Transverse colon (tissue), 4 donors: ENCODE measurements at places on chromosomes 11 and 22. TPM values are rescaled to one million over a fixed set of nuclear protein-coding genes. Genes with fewer than 3 reads are reported as not detected.
A peak's percentile ranks its signal among the peaks of the same experiment; 100 is the strongest.

The CEP126 gene
- total RNA-seq, result 5.1 TPM

The OR51I1 gene
- not detected for total RNA-seq

The SCUBE2 gene
- 14.3 TPM for total RNA-seq

The HOATZ gene
- total RNA-seq, result not detected

The GAL gene
- total RNA-seq, result not detected

DNA sequence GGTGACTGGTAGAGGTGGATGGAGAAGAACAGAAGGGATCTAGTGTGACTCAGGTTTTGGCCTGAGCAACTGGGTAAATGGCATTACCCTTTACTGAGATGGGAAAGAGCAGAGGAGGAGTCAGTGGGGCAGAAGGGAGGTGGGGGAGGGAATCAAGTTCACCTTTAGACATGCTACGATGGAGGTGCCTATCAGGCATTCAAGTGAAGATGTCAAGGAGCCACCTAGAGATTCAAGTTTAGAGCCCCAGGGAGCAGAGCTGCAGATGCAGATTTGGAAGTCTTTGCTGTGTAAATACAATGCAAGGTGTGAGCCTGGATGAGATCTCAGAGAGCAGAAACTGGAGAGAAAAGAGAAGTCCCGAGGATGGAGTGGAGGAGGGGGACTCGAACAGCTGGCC is 979 bp upstream of the MOGAT2 start:
- H3K27ac ChIP-seq, result peak overlapping the region; percentile 89
- no peaks in the 10 kb centered on the region for H3K27me3 ChIP-seq
- no peak for DNase-seq
- H3K4me3 ChIP-seq, result no peak overlapping the region
- peaks cover 64% of the 10 kb centered on the region for H3K4me1 ChIP-seq

DNA sequence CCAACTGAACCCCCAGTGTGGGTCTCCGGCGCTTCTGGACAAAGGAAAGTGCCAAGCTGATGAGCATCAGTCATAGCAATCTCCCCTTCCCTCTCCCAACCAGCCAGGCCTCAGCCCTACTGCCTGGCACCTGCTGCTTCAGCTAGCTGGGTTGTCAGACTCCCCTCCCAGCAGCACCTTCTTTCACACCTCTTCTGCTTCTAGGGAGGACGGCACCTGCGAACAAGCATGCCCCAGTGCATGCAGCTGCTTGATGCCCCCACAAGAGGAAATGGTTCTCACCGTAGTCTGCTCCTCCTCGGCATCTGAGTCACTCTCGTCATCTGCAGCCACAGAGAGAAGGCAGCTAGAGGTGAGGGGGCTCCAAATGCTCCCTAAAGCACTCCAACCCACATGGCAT is 25.4 kb downstream of the THOC5 start:
- H3K4me1 ChIP-seq, result no peaks in the 10 kb centered on the region
- no peak overlapping the region for H3K27ac ChIP-seq
- peaks cover 56% of the 10 kb centered on the region for H3K36me3 ChIP-seq
- no peak overlapping the region for H3K4me3 ChIP-seq
- no peak for DNase-seq

GRCh38 chr11:117663821-117664220 is 133.2 kb downstream of the DSCAML1 start:
- DNase-seq, result no peak
- H3K4me3 ChIP-seq, result no peak overlapping the region
- peak overlapping the region; percentile 3 for H3K27ac ChIP-seq
- no peaks in the 10 kb centered on the region for H3K4me1 ChIP-seq

DNA sequence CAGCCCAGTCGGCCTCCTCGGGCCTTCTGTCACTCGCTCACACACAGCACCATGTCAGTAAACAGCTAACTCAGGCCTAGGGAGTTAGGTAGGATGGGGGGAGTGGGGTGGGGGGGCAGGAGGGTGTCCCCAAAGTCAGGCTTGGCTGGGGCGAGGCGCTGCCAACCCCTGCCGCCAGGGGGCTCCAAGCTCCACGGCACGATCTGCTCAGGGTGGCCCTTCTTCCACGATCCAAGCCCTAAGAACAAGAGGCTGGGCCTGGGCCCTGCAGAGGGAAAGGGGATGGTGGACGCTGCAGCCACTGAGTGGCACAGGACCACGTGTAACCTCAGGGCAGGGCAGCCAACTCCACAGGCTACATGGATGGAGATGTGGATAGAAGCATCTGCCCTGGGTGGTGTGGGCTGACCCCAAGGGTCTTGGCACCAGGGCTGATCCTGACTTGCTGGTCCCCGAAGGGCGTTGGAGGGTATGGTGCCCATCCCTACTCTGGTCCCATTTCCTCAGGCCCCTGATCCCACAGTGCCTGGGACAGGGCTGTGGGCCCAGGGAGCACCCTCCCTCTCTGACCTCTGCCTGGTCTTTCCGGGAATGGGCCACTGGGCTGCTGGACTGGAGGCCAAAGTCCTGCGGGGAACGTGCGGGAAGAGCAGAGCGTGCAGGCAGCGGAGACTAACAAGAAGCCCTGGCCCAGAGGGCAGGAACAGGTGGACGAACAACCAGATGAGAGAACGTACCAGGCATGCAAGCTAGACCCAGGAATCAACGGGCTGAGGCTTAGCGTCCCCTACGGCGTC is 29.1 kb upstream of the TXNRD2 start:
- H3K4me3 ChIP-seq, result no peak overlapping the region
- no peaks in the 10 kb centered on the region for H3K4me1 ChIP-seq
- H3K36me3 ChIP-seq, result no peaks in the 10 kb centered on the region
- no peak overlapping the region for H3K27ac ChIP-seq

DNA sequence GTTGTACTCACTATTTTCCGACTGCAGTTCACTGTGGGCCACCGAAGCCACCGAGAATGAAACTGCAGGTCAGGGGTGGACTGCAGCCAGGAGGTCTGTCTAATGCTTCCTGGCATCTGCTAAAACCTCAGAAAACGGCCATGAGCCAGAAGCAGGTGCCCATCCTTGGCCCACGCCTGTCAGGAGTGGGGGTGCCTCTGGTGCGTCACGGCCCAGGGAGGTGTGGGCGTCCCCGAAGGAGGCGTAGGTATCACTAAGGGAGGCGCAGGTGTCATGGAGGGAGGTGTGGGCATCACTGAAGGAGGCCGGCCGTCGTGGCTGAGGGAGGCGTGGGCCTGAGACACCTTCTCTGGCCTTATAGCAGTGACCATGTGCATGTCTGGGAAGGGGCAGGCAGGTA is 456.2 kb downstream of the TBC1D22A start:
- H3K27me3 ChIP-seq, result no peaks in the 10 kb centered on the region
- H3K4me1 ChIP-seq, result no peaks in the 10 kb centered on the region
- H3K27ac ChIP-seq, result no peak overlapping the region
- H3K4me3 ChIP-seq, result no peak overlapping the region
- no peak for DNase-seq

DNA sequence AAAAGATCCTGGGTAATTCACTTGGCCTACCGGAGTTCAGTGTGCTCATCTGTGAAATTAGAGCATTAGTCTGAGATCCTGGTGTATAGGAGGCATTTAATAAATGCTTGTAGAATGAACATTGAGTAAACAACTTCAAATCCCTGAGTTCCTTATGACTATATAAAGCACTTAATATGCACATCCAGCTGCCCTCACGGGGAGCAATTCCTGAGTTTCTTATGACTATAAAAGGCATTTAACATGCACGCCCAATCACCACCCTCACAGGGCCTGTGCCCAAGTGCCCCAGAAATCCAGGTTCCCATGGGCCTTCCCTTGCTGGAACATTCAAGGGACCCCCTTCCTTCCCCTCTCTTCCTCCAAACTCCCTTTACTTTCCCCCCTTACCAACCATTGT is 13.6 kb downstream of the DRD2 start:
- H3K4me1 ChIP-seq, result no peaks in the 10 kb centered on the region
- H3K36me3 ChIP-seq, result no peaks in the 10 kb centered on the region
- H3K27ac ChIP-seq, result no peak overlapping the region
- DNase-seq, result no peak

- no peaks in the 10 kb centered on the region for H3K36me3 ChIP-seq
- no peaks in the 10 kb centered on the region for H3K4me1 ChIP-seq
- no peak overlapping the region for H3K27ac ChIP-seq
- no peak for DNase-seq
- H3K4me3 ChIP-seq, result no peak overlapping the region
Measured at GRCh38 chr11:17700991-17701390, 18.4 kb upstream of the MYOD1 start.

- no peaks in the 10 kb centered on the region for H3K27me3 ChIP-seq
- H3K27ac ChIP-seq, result no peak overlapping the region
- no peaks in the 10 kb centered on the region for H3K4me1 ChIP-seq
- no peaks in the 10 kb centered on the region for H3K36me3 ChIP-seq
- no peak for DNase-seq
Measured at GRCh38 chr11:73461964-73462363, 85.8 kb downstream of the RELT start.
